Breast epithelium (tissue), 4 donors: ENCODE measurements at places on chromosomes 7 and 10. TPM values are rescaled to one million over a fixed set of nuclear protein-coding genes. Genes with fewer than 3 reads are reported as not detected.

Gene OGA
- 181 TPM for total RNA-seq

Gene CYP2W1
- total RNA-seq: not detected

Gene LRRD1
- 0.16 TPM for total RNA-seq

Gene STEAP2
- 81.9 TPM for total RNA-seq

Gene MEOX2
- total RNA-seq: 6.4 TPM

Gene IL15RA
- 15.1 TPM for total RNA-seq

Gene ATOH7
- not detected for total RNA-seq
